H54 (cell line): ENCODE measurements at places on chromosomes 5 and 9.
A peak's percentile ranks its signal among the peaks of the same experiment; 100 is the strongest.

DNA sequence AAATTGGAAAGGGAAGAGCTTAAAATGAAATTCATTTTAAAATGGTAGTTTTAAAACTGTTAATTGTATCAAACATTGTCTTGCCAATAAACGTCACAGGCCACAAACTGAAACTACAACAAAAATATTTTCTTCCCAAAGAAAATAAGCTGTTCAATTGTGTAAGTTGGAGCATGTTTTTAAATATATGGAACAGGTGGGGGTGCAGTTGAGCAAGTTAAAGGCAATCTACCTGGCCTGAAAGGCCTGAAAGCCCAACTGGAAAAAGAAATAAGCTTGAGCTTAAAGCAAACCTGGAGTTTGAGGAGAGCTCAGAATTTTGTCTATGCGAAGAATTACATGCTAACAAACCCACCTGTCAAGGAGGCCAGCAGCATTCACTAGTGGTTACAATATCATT, 439.5 kb downstream of the ACTL7B start:
- no peak for DNase-seq

DNA sequence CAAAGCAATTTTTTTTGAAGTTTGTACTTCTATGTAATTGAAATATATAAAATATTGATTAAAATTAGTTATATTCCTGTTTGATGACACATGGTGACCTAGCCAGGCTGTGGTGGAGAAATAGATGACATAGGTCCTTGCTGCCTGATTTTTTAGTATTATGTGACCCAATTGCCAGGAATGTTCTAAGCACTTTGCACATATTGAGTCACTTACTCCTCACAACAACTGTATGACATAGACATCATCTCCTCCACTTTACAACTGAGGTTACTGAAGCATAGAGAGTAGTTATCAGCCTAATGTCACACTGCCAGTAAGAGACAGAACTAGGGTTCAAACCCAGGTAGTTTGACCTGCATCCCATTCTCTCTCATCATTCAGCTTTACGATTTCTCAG, 26.2 kb upstream of the SNX18 start:
- no peak for DNase-seq

GRCh38 chr9:16046713-16047112, 493.9 kb downstream of the CCDC171 start:
- no peak for DNase-seq

DNA sequence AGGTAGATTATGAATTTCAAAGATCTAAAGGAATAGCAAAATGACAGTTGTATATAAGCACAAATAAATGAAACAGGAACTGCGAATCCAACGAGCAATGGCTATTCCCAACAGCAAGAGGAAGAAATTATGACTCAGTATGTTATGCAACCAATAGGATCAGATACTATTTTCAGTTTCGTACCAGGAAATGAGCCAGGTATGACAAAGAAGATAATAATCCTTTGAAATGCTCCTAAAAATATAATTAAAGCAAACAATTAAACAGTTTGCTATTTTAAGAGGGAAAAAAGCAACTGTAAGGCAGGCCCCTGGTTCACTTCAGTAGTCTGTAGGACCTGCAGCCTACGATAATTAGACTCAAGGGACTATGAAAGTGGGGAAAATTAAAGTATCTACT, 58.9 kb downstream of the AUH start:
- peak; percentile 54 for DNase-seq

GRCh38 chr5:87170799-87171198, 96.9 kb upstream of the RASA1 start:
- DNase-seq = no peak

GRCh38 chr9:31045810-31046209, 1338.6 kb upstream of the ACO1 start:
- no peak for DNase-seq

DNA sequence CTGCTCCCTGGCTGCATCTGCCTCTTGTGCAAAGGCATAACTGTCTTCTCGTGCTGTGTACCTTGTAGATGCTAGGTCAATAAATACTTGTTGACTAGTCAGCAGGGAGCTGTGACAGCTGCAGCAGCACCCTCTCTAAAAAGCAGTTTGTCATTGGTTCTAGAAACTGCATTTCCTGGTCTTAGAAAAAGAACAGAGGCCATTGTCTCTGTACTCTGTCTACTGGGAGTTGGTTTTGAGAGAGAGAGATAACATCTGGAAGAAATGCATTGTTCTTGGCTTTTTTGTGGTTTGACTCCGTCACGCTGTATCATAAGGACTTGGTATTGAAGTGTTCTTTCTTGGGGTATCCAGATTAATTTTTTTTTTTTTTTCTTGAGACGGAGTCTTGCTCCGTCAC, 32.3 kb downstream of the SH3GLB2 start:
- DNase-seq = no peak

DNA sequence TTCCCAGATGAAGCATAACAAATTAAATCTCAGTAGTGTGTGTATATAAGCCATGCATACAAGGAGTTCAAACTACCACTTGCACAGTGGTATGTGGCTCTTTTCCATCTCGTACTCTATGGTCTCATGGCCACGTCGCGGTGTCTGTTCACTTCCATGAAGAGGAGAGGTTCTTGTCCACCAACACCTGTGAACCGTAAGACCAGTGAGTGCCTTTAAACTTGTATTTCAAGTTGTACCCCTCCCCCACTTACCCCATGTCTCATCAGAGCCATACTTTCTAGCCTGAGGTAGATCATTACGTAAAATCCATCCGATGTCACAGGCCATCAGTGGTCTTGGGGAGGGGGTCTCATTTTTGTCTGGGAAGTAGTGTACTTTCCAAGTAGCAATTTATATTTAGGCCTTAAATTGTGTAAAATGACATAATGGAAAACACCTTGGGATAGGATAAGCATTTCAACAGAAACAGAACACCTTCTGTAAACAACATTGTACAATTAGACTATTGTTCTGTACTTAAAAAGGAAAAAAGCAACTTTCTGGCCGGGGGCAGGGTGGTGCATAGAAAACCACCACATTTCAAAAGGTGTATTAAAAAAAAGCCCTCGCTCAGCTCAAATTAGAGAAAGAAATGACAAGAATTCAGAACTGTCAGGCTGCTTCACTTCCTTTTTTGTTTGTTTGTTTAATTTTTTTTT, 163.0 kb downstream of the SMARCA2 start:
- no peak for DNase-seq

GRCh38 chr9:91424403-91425176, 958 bp upstream of the NFIL3 start:
- peak; percentile 88 for DNase-seq

- no peak for DNase-seq
Measured at GRCh38 chr5:117461966-117462365, 887.3 kb upstream of the SEMA6A start.

GRCh38 chr5:141150224-141150992, 551 bp downstream of the PCDHB6 start:
- DNase-seq = no peak

GRCh38 chr5:98769210-98769958, 4.1 kb upstream of the RGMB start:
- no peak for DNase-seq

DNA sequence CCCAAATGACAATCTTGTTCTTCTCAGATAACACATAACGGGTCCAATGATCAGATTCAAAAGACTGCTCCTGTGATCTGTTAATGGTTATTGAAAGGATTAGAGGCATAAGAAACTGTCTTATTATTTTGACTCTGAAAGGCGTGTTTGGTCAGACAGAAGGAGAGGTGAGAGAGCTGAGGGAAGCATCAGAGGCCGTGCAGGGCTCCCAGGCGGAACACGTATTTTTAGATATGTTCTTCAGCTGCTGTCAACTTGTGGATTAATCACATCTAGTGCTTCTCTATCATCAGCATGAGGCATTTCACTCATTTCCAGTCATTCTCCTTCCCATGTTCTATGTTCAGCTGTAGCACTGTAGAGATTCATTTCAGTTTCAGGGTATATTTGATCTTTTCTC, 199.8 kb downstream of the MAPKAP1 start:
- no peak for DNase-seq

GRCh38 chr9:126388964-126389708, 62.5 kb downstream of the MVB12B start:
- DNase-seq = no peak

DNA sequence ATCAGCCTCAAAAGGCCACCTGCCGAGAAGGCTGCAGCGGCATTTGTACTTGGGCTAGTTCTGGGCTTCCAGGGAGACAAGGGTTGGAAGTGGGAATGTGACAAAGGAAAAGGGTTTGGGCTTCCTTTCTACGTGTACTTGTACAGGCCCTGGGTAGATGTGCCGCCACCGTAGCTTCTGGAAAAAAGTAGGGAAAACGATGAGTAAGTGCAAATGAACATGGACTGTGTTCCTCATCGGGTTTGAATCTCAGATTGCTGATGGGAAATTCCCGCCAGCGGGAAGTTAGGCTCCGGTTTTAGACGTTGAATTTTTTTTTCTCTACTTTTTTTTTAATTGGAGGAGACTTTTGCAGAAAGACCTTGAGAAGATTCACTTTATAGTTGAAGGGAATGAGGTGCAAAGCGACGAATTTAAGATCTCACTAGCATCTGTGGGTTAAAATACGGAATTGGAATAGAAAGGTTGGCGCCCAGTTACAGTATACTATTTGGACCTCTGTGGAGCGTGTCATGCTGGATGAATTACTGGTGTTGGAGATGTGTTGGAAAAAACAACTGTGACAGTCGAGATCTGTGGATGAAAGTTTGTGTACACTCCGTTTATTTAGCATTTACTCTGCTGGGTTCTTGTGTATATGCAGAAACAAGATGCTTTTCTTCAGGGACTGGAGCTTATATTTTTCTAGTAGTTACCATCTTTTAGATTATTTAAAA, 1.2 kb downstream of the G3BP1 start:
- no peak for DNase-seq

- DNase-seq = no peak
Measured at GRCh38 chr9:9257999-9258498, 1354.8 kb downstream of the PTPRD start.

- no peak for DNase-seq
Measured at GRCh38 chr5:67639313-67639712, 442.7 kb upstream of the CD180 start.
